ENCODE measurements at places on chromosomes 5 and 9.

DNA sequence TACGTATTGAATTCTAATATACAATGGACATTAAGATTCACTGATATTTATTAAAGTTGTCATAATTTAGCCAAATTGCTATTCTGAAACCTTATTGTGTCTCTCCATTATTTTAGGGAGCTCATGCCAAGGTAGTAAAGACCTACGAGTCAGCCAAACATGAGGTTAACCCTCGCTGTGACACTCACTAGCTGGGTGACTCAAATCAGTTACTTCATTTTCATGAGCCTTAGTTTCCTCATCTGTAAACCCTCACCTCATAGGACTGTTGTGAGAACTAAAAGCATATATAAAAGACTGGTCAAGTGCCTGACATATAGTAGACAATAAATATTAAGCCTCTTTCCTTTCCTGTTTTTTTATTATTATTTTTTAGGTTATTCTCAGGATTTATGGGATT, 44.0 kb upstream of the PCA3 start:
- DNase-seq = no peak

DNA sequence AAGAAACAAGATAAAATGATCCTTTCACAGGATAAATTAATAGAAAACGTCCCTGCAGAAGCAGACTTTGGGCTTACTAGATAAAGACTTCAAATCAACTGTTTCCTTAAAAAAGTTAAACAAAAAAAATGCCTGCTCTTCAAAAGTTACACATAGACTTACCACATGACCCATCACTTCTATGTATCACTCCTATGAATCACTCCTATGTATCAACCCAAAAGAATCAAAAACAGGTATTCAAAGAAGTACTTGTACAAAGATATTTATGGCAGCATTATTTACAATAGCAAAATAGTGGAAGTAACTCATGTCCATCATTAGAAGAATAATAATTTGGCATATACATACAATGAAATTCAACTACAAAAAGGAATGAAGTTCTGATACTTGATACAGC, 56.3 kb upstream of the PRDM9 start:
- no peak for DNase-seq

DNA sequence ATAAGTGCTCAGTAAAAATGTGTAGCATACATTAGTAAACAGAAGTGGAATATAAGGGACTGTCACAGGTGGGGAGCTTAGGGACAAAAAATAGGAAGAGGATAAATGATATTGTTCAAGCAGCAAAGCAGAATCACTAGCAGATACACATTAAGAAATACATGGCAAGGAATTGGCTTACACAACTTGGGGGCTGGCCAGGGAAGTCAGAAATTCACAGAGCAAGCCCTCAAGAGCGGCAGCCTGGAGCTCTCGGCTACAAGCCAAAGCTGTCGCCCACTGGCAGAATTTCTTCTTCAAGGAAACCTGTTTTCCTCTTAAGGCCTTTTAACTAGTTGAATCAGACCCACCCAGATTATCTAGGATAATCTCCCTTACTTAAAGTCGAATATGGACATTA, 73.0 kb upstream of the SMIM23 start:
- DNase-seq = no peak

GRCh38 chr5:173789031-173789920, 98.9 kb upstream of the CPEB4 start:
- DNase-seq = peak; percentile 59

DNA sequence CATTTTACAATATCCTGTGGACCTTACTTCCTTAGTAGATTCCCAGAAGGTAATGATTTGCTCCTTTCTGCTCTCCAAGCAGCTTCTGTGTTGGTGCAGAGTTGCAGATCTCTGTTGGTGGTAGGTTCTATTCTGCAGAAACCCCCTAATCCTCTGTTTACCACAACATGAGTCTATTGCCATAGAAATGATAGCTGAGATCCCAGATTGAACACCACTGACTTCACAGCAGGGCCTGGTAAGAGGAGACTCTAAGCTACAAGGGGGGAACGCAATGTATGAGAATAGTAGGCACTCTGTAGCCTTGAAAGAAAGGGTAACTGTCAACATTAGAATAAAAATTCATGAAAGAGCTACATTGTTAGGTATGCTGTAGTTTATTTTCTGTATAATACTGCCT, 59.5 kb downstream of the MUSK start:
- peak; percentile 14 for DNase-seq

DNA sequence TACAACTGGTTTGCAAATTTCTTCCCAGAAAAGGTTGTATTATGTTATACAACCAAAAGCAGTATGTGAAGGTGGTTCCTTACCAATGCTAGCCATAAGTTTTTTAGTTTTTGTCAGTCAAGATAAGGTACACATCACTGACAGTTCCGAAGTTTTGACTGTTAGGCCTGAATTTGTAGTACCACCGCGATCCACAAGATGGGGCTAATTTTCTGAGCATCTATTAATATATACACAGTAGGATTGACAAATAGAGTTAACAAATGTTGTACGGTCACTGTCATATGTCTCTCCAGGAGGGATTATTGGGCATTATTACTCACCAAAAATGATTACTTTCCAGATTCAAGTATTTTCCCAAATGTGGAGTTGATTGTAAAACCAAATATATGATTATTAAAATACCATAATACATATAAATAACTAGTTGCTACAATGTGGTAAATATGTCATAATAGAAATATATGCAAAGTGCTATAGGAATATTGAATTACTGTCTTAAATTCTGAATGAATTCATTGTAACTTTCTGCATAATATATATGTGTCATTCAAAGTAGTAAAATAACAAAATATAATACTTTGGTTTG, 28.4 kb upstream of the LRRC19 start:
- DNase-seq = peak; percentile 63

- peak; percentile 80 for DNase-seq
Measured at GRCh38 chr9:90287567-90288274, 354.9 kb downstream of the DIRAS2 start.

DNA sequence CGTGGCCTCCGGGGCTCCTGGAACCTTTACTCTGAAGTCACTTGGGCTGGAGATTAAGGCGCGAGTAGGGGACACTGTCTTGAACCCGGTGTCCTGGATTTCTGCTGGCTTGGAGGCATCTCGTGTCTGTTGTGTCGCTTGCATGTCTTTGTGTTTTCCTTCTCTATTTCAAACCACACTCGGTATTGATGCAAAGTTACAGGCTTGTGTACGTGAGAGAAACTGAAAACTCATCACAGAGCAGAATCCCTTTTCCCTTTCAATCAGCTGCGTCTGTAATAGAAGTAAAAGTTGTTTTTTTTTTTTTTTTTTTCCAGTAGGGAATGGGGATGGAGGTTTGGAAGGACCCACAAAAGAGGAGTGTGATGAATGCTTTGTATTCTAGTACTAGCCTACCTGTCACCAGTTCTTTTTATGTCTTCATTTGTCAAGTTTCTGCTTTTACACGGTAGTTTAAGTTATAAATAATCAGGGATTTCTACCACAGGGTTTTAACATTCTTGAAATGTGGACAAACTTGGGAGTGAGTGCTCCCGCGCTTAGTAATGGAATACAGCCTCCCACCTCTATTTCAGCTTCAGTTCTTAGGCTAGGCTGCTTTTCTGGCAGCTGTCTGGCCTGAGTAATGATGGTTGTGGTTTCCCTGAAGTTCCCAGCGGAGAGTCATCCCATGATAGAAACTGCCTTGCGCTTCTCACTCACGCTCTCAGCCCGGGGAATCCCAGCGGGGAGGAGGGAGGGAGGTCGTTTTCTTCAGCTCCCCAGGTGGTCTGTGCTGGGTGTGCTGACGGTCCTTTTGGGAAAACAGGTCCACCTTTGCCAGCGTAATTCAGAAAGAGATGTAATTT, 763 bp downstream of the TJP2 start:
- DNase-seq = peak; percentile 88

- peak; percentile 59 for DNase-seq
Measured at GRCh38 chr5:75568202-75568601, 43.1 kb upstream of the ANKDD1B start.

DNA sequence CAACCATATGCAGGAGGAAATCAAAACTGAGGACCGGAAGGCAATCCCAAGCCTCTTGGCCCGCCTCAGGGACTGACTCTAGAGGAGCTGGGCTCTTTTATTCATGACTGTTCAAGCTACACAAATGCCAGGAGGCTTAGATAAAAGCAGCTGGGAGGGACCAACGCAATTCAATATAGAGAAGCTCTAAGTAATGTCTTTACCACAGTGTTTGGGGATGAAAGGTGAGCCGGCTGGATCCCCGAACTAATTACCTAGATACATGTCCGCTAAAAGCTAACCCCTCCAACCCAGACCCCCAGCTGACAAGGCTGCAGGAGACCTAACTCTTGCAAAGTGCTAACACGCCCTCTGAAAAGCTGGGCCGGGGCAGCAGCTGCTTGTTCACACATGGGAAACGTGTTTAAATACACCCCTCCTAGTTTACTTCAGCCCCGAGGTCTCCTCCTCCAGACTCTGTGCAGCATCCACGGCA, 67.5 kb downstream of the TLE1 start:
- DNase-seq = no peak

GRCh38 chr9:33249983-33250382, 10.0 kb downstream of the SPINK4 start:
- no peak for DNase-seq

DNA sequence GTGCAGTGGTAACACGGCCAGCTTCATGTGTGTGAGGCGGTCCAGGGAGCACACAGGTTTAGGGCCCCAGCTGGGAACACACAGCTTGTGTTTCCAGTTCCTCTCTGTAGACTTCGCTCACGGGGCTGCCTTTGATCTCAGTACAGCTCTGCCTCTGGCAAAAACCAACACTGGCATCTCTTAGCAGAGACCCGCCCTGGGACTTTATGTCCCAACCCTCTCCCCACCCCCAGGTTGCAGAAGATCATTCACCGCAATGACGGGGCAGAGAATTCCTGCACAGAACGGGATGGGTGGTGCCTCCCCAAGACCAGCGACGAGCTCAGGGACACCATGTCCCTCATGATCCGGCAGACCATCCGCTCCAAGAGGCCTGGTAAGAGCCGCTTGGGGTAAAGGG, 5.2 kb upstream of the CEL start:
- DNase-seq = no peak
